Fibroblast of the conjunctiva (primary cell): ENCODE measurements at places on chromosomes 7 and 10.

GRCh38 chr10:101708870-101709269, 13.9 kb upstream of the FBXW4 start:
- no peak for DNase-seq

- no peak for DNase-seq
Observed at GRCh38 chr10:34585422-34586112, 229.5 kb downstream of the PARD3 start.

- DNase-seq: no peak
Observed at GRCh38 chr7:69436946-69437345, 161.3 kb upstream of the AUTS2 start.

- DNase-seq: no peak
Observed at GRCh38 chr7:219581-220150, 27.3 kb downstream of the FAM20C start.

- DNase-seq: no peak
Observed at GRCh38 chr10:79066411-79067240, 2.1 kb upstream of the ZMIZ1 start.

DNA sequence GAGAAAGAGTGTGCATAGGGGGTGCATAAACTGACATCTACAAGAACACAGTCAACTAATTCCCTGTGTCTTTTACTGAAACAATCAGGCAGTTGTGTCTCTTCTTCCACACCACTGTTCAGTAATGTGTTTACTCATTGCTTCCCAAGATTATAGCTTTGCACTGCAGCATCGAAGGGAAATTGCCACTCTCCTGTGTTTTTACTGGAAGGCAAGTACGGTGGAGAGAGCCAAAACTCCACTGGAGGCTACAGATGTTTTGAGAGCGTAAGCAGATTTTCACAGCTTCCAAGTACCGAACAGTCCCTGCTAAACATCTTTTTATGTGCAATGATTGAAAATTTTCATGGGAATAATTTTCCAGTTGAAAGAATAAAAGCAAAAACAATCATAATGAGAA, 510.5 kb upstream of the AKR1E2 start:
- peak; percentile 78 for DNase-seq

DNA sequence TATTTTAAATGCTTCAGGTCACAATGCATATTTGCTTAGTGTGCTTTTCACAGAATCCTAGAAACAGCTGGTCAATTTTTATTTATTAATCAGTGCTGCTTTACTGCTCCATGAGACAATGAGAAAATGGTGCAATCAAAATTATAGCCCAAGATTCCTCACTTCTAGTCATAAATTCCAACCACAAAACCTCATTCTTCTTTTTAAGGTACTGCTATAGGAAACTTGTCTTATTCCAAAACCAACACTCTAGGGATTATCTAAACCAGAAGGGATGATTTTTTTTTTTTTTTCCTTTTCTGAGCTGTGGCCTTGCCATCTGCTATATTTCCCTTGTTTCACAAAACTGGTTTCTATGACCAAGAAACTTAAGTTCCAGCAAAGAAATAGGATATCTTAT, 64.0 kb upstream of the SEMA3A start:
- no peak for DNase-seq

DNA sequence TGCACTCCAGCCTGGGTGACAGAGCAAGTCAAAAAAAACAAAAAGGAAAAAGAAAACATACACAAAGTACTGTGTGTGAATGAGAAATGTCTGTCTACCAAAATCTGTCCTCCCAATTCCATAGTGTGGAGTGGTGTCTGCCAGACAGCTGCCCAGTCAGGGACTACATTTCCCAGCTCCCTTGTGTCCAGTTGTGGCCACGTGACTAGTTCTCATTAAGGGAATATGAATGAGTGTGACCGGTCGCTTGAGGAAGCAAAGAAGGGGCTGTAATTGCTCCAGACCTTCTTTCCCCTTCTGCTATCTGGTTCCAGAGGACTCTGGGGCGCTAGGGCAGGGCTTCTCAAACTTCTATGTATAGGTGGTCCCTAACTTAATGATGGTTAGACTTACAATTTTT, 204.1 kb downstream of the PHTF2 start:
- no peak for DNase-seq

- no peak for DNase-seq
Observed at GRCh38 chr7:91731976-91732375, 148.5 kb downstream of the MTERF1 start.

DNA sequence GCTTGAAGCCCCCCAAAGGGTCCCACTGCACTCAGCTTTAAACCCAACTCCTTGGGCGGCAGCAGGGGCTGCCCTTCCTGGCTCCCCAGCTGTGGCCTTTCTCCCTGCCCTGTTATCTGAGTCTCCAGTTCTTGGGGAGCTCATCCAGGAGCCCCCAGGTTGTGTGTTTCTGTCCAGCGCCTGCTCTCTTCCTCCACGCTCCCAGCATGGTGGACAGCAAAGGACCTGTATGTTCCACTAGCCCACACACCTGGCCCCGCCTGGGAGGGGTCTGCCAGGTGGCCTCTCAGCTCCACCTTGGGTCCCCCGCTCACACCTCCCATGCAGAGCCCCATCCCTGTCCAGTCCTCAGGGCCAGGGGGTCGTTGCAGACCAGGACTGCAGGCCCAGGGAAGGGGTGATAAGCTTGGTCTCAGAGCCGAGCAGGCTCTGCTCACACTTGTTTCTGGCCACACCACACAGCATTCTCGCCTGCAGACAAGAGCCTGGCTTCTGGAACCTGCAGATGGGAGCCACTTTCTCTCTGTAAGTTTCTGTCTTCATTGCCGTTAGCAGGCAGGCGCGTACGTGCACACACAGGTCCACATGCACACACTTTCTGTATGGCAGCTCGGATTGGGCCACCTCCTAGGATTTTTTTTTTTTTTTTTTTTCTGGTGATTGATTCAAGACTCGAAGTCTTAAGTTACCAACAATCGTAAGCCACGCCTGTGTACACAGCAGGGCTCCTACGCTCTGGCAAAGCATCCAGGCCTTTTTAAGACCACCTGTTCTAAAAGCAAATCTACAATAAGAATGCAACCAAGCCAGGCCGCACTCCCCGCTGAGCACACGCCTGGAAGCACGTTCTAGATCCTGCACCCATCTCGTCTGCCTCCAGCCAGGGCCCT, 104.6 kb downstream of the CYTH3 start:
- DNase-seq: no peak

DNA sequence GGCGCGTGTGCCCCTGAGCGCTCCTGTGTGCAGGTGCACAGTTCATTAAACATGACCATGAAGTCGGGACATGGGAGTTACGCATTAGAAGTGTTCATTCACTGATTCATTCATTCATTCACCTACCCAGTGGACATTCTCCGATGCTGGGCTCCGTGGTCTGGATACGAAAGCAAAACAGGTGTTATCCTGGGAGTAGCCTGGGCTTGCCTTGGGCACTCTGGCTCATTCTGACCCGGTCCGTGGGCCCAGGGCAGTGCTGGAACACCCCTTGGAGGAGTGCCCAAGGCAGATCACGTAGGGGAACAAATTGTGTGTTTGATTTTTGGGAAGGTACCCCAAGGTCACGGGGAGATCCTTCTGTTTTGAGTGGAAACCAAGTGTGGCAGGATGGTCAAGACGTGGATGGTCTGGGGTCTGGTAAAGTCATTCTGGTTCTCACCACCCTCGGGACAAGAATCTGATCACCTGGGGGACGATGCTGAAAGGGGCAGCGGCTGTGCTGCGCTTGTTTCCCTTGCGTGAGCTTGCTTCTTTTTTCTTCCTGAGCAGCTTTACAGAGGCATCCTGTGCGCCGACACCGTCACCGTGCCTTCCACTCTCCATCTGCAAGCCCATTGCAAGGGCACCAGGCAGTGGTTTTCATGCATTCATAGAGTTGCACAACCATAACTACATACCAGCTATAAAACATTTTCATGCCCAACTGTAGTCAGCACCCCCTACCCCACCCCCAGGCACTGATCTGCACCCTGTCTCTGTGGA, 10.1 kb downstream of the ELFN1 start:
- DNase-seq: no peak

GRCh38 chr7:156049366-156049765, 237.1 kb upstream of the SHH start:
- DNase-seq: no peak

- no peak for DNase-seq
Observed at GRCh38 chr7:92997719-92998118, 120.1 kb downstream of the SAMD9 start.

GRCh38 chr7:113100121-113100603, 13.5 kb upstream of the GPR85 start:
- DNase-seq: no peak

DNA sequence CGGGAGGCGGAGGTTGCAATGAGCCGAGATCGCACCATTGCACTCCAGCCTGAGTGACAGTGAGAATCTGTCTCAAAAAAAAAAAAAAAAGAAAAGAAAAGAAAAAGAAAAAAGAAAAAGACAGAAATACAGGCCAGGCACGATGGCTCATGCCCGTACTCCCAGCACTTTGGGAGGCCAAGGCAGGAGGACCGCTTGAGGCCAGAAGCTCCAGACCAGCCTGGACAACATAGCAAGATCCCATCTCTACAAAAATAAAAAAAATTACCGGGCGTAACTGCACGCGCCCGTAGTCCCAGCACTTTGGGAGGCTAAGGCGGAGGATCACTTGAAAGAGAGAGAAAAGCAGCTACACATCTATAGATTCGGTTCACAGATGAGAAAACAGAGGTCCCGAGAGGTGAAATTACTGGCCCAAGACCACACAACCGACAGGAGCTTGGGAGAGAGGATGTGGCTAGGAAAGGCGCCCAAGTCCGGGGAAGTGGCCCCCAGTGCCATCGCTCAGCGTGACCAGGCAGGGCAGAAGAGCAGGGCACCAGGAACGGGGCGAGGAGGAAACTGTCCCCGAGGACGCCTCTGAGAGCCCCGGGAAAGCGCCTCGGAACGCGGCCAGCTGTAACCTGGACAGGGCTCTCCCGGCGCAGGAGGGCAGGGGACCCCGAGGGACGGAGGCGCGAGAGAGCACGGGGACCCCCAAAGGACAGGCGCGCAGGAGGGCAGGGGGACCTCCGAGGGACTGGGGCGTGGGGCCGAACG, 612 bp downstream of the SNX8 start:
- DNase-seq: no peak

GRCh38 chr7:117993377-117994003, 120.2 kb upstream of the CTTNBP2 start:
- peak; percentile 9 for DNase-seq

- DNase-seq: no peak
Observed at GRCh38 chr10:59750155-59750945, 2.9 kb downstream of the MRLN start.

DNA sequence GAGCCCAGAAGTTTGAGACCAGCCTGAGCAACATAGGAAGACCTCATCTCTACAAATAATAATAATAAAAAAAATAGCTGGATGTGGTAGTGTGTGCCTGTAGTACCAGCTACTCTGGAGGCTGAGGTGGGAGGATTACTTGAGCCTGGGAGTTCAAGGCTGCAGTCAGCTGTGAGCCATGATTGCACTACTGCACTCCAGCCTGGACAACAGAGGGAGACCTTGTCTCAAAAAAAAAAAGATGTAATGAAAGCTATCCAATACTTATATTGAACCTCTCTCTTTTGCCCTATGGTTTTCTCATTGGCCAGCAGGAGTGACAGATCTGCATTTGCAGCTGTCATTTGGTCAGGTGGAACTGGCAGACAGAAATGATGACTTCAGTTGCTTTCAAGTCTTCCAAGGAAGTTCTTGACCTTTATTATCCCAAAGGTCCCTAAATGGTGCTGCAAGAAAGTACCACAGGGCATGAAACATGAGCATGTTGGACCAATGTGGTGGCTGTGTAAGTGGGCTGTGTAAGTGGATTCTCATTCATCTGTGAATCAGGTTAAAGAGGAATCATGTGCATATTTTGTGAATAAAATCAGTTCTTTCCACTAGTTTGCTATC, 99.4 kb downstream of the CALD1 start:
- no peak for DNase-seq

GRCh38 chr10:3172081-3172445, 519 bp downstream of the PITRM1 start:
- peak; percentile 37 for DNase-seq

GRCh38 chr7:129626896-129627295, 15.4 kb downstream of the NRF1 start:
- no peak for DNase-seq

DNA sequence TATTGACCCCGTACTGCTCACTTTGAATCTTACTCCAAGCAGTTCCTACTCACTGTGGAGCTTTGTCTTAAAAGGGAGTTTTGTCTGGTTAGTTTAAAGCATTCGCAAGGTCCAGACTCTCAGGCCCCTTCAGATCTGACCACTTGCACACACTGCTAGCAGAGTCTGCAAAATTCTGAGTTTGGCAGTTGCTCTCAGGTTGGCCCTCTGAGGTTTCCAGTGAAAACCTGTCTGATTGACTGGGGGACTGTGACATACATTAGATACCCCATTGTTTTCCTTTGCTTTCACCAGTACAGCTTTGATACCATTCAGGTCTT, 149.2 kb downstream of the XPNPEP1 start:
- no peak for DNase-seq

- no peak for DNase-seq
Observed at GRCh38 chr7:130279906-130280305, 13.1 kb upstream of the CPA4 start.

- no peak for DNase-seq
Observed at GRCh38 chr10:90227217-90227656, 525.8 kb downstream of the KIF20B start.

DNA sequence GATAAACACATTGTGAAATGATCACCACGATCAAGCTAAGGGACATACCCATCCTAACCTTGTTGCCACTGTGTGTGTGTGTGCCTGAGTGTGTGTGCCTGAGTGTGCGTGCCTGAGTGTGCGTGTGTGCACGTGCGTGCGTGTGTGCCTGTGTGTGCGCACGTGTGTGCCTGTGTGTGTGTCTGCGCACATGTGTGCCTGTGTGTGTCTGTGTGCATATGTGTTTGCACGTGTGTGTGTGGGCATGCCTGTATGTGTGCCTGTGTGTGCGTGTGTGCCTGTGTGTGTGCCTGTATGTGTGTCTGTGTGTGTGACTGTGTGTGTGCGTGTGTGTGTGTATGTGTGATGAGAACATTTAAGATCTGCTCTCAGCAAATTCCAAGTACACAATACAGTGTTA, 244.1 kb upstream of the DPP6 start:
- no peak for DNase-seq

DNA sequence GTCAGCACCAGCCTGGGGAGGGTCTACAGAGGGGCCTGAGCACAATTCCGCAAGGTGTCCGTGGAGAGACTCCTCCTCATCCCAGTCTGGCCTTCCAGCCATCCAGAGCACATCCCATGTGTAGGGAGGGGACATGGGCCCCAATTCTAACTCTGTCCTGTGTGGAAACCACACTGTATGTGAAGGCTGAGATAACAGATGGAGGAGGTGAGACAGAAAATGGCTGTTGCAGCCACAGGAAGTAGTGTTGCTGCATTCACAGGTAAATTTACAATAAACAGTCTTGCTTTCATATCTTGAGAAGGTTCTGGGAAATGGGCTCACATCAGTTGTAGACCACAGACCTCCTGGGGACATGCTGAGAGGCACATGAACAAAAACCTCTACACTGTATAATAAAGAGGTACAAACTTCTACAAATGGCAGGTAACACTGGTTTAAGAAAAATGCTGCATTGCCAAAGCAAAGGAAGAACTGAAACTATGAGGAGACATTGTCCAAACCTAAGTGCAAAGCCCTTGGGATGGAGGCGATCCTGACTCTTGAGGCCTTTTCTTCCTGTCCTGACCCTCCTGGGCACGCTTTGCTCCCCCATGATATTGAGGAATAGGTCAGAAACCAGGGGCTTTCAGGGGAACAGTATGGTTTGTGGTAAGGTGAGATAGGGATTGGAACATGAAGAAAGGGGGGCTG, 21.6 kb upstream of the GIMAP2 start:
- DNase-seq: no peak
